ENCODE measurements at places on chromosomes 13 and 19. TPM values are rescaled to one million over a fixed set of nuclear protein-coding genes. Genes with fewer than 3 reads are reported as not detected.

Gene NDFIP2
- total RNA-seq, result 43.4 TPM

Gene PTH2
- total RNA-seq, result not detected

Gene FFAR2
- total RNA-seq, result not detected

Gene CEACAM21
- not detected for total RNA-seq

Gene IL11
- 52.7 TPM for total RNA-seq

Gene F2RL3
- not detected for total RNA-seq

Gene CYP2A6
- not detected for total RNA-seq

Gene DNAJC3
- 17.6 TPM for total RNA-seq

Gene PSG1
- 0.27 TPM for total RNA-seq

Gene OCEL1
- total RNA-seq, result 8.1 TPM

DNA sequence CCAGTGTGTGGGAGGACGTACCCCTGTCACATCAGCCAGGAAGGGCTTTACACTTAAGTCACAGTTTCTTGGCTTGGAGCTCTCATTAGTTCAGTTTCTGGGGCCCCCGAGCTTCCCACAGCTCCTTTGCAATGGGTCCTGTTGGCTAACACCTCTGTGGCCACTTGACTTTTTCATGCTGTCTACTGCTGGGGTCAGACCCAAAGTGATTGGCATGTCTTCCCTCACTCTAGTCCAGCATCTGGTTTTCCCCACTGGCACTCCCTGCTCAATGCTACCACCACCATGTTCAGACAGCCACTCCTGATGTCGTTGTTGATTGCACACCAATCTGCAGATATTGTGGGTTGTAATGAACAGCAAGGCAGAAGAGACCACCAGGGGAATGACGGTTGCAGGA, 379.0 kb downstream of the FOXO1 start:
- no peak for DNase-seq

- peak; percentile 55 for DNase-seq
These were observed 32.2 kb upstream of the ARGLU1 start for GRCh38 chr13:106599875-106600797.

- DNase-seq, result peak; percentile 61
These were observed 432.4 kb downstream of the SLITRK1 start for GRCh38 chr13:83449668-83450395.

GRCh38 chr13:89029062-89029461, 1357.9 kb downstream of the SLITRK5 start:
- peak; percentile 48 for DNase-seq

GRCh38 chr13:29710511-29710910, 115.0 kb upstream of the SLC7A1 start:
- no peak for DNase-seq

GRCh38 chr19:9673912-9674662, 813 bp downstream of the ZNF562 start:
- DNase-seq, result peak; percentile 79

GRCh38 chr19:5923356-5923755, 9.3 kb downstream of the CAPS start:
- DNase-seq, result no peak

- DNase-seq, result peak; percentile 49
These were observed 128.1 kb downstream of the TUBA3C start for GRCh38 chr13:19053561-19053960.

DNA sequence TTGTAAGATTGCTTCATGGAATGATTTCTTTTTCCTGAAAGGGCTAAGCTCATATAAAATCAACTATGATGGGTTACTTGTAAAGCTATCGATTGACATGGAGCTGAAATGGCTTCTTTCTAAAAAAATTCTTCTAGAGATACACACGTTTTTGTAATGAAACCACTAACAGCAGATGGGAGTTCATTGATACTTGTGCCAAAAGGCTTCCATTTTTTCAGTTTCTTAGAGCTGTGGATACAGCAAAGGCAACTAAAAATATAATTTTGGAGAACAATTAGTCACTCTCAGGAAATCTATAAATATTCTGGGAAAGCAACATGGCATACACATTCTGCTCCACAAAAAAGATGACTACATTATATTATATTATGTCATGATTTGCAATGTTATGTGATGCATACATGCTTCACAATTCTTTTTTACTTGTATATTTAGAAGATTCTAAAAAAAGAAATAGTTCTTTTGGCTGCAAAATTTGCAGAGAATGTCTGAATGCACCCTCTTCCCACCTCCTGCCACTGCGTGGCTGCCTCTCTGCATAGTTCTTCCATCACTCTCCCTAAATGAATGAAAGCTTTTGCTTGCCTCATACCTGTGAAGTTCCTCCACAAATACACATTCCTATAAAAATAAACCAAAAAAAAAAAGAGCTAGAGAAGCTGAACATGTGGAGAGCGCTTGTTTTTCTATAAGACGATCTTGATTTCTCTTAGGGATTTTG, 802.5 kb downstream of the EFNB2 start:
- DNase-seq, result no peak

GRCh38 chr19:51926426-51926783, 867 bp upstream of the ZNF613 start:
- no peak for DNase-seq

- DNase-seq, result no peak
These were observed 6.0 kb downstream of the PROZ start for GRCh38 chr13:113164492-113164891.

DNA sequence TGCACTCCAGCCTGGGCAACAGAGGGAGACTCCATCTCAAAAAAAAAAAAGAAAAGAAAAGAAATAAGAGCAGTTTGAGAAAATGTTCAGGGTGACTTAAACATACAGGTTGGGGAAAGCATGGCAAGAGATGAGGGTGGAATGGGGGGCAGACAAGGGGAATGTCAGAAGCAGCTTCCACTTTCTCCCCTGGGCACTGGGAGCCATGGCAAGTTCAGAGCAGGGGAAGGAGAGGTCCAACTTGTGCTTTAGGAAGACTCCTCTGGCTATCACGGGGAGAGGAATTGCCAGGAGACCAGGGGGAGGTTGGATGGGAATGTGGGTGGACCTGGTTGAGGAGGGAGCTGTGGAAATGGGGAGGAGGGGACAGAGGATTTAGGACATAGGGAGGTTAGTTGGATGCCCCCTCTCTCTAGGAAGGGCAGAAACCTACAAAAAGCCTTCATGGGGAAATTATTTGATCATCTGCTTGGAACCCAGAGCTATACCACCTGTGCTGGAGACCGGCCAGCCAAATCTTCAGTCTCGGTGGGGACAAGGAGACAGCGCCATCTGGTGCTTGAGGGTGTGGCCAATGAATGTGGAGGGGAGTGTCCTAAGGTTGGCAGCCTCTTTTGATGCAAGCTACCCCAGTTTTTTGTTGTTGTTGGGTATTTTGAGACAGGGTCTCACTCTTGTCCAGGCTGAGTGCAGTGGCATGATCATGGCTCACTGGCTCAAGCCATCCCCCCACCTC, 7.3 kb upstream of the STRN4 start:
- no peak for DNase-seq

- no peak for DNase-seq
These were observed 746.9 kb upstream of the PCDH9 start for GRCh38 chr13:67977066-67977465.

GRCh38 chr19:54674021-54674617, 11.3 kb downstream of the LILRB4 start:
- DNase-seq, result no peak

DNA sequence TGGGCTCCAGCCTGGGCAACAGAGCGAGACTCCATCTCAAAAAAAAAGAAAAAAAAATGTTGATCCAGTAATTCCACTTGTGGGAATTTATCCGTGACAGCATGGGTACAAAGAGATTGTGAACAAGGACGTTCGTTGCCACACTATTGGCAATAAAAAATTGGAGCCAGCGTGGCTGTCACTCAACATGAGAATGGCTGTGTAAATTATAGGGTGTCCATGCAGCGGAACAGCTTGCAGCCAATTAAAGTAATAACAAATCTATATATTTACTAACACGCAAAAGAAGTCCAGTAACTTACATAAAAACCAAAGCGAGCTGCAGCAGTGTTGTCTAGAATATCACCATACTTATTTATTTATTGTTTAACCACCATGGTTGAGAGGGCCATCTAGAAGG, 19.3 kb downstream of the DPF1 start:
- no peak for DNase-seq

- no peak for DNase-seq
These were observed 13.1 kb downstream of the SETDB2 start for GRCh38 chr13:49457221-49457620.

DNA sequence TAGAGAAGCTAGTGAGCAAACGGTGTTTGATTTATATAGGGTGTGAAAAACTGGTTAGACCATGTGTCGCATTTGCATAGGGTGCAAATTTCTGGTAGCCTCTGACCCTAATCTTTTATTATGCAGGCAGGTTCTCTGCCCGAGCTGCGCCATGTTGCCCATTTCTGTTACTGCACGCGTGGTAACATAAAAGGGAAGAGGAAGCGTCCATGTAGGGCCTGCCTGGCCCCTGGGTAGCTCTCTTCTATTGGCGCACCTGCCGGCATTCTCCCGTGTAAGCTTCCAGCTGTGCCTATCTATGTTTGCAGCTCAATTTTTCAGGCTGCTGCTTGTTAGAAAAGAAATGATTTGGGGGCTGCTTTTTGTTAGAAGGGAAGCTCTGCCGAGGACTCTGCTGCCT, 14.0 kb upstream of the CD70 start:
- no peak for DNase-seq

DNA sequence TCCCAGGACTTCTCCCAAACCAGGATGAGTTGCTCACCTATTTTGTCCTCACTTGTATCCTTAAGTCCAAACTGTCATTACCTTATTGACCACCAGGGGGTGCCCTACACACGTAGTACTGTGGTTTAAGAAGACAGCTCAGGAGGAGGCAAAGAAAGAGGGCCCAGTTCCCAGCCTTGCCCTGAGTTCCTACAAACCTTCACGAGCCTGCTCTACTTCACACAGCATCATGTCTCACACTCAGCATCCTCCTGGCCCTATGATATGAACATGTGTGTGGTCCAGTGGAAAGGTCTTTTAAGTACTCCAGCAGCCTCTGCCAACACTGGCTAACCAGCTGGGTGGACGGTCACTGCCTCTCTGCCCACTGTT, 8.1 kb upstream of the ZNF784 start:
- peak; percentile 79 for DNase-seq

DNA sequence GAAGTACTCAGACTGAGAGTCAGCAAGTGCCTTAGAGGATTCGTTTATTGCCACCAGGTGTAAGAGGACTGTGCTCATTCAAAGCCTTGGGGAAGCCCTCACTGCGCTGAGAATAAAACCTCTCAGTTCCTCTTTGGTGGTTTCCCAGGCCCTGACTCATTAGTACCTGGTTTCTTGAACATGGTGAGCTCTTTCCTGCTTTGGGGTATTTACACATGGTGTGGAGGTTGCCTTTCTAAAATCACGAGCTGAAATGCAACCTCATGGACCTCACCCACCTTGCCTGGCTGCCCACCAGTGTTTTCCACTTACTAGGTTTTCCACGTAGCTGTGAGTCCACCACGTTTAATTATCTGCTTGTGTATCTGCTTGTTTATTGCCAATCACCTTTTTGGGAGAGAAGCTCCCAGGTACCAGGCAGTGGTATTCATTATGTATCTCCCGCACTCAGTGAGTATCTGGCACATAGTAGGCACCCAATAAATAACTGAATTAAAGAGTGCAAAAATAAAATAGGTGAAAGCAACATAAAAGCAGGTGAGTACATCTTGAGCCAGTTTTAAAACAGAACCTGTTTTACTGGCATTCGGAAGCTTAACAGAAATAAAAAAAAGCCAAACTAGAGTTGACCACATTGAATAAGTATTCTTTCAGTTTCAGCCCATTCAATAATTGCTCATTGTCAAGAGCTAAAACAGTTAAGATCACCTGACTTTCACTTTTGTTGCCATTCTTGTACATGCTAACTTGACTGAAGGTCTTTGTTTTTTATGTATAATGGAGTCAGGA, 533.0 kb downstream of the MYO16 start:
- peak; percentile 25 for DNase-seq

DNA sequence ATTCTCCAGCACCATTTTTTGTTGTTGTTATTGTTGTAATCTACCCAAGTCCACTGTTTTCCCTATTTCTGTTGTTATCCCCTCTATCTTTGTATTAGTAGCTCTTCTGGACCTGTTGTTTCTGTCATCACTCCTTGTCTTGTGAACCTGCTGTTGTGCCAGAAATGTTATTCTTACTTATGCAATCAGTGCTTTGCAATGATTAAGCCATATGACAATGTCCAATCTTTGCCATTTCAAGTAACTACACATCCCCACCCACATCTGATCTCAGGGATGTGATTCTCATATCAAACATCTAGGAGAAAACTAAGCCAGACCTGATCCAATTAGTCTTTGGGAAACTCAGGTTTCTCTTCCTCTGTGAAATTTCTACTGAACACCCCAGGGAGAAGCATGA, 472.6 kb upstream of the KLHL1 start:
- no peak for DNase-seq

- peak; percentile 7 for DNase-seq
These were observed at the start of gene PNMA8C for GRCh38 chr19:46428239-46429135. PNMA8C (minus strand) TSS chr19:46428936; CDS start chr19:46428359, 577 bp downstream.

DNA sequence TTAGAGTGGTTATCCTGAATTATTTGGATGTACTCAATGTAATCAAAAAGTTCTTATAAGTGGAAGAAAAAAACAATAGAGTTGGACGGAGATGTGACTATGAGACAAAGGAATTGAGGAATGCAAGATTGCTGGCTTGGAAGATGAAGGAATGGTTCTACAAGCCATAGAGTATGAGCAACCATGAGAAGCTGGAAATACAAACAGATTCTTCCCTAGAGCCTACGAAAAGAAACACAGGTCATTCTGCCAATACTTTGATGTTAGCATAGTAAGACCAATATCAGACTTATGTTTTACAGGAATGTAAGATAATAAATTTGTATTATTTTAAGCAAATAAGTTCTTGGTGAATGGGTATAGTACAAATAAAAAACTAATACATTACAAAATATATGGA, 249.2 kb downstream of the DIAPH3 start:
- DNase-seq, result no peak

- DNase-seq, result no peak
These were observed 133.4 kb upstream of the NBEA start for GRCh38 chr13:34808649-34809048.

- DNase-seq, result peak; percentile 53
These were observed 748.5 kb upstream of the KLHL1 start for GRCh38 chr13:70856711-70857110.

DNA sequence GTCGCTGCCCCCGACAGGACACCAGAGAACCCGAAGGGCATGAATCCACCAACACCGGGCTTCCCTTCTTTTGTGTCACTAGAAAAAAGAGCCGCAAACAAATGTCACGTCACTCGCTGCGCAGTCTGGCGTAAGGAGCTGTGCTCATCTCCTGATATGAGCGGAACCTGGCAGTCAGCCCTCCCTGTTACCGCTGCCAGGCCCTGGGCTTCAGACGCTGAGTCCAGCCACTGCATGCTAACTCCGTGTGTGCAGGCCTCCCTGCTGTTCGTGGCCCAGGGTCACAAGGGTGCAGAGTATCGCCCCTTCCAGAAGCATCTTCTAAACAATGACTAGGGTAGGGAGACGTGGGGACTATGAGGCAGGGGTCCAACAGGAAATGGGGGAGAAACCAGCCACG, 71.3 kb downstream of the SLC7A1 start:
- DNase-seq, result no peak

DNA sequence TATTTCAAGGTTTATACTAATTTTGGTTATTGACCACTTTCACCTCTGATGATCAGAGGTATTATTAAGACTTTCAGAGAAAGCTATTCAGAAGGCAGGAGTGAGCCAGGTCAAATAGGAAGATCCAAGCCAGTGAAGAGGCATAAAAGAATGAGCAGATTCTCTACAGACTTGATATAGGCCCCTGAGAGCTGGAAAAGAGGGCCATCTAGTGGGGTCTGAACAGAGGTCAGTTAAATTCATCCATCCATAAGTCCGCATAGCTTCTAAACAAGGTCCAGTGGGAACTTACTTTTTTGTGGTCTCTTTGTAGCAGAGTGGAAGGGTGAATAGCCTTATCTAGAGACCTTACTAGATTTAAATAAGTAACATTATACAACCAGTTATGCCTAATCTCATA, 126.6 kb upstream of the UFM1 start:
- DNase-seq, result peak; percentile 24
